Activated CD8-positive, alpha-beta memory T cell treated with anti-CD3 and anti-CD28 coated beads for 1 hour (primary cell): ENCODE measurements at places on chromosomes 12 and 14.

DNA sequence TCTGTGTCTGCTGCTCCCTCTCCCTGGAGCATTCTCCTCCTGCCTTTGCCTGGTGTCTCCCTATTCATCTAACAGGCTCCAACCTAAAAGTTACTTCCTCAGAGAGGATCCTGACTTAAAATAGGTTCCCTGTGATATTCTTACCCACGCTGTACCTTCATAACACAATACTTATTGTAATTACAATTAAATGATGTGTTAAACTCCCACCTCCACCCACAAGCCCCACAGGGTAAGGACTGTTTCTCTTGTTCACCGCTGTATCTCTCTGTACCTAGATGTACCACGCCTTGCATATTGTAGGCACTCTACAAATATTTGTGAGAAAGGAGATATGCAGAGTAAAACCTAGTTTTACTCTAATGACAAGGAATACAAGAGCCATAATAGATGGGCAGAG, 5.0 kb downstream of the HEBP1 start:
- no peak for DNase-seq

DNA sequence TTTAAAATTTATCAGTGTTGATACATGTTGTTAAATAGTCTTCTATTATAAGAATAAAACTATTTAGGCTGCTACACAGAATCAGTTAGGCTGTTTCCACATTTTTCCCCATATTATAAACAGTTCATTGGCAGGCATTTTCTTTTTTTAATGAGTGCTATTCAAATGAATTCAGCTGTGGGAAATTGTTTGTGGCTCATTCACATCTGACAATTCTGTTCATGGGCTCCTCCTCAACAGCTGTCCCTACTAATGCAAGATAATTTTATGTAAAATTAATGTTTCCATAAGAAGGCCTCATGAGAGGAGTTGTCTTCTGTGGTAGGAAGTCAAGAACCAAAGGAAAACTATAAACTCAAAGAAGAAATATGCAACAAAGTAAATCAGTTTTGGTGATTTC, 218.0 kb downstream of the PPFIA2 start:
- DNase-seq = no peak

DNA sequence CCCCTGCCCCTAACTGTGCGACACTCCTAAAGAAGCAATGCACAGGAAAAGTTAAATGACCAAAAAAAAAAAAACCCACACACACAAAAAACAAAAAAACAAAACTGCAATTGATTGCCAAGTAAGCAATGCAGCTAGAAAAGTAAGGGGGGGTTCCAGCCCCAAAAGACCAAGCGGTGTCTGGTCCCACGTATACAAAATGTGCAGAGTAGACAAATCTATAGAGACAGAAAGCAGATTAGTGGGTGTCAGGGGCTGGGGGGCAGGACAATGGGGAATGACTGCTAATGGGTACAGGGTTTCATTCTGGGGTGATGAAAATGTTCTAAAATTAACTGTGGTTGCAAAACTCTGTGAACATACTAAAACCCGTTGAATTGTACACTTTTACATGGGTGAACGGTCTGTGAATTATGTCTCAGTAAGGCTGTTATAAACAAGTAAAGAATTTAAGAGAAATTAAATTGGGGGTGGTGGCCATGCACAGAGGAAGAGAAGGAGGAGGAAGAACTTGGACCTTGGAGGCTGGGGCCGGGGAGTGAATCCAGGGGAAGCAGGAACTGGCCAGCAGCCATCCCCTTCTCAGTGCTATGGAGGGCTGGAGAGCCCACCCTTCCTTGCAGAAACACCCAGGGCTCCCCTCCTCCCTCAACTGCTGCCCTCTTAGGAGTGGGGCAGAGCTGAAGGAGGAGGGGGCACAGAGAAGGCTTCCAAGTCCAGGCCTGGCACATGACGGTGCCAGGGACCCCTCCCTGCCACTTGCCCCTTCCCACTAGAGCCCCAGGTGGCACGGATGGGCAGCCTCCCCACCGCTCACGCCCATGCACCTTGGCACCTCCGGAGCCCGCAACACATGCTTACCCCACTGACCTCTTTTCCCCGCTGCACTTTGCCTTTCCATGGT, 45.4 kb downstream of the KDM2B start:
- DNase-seq = no peak

DNA sequence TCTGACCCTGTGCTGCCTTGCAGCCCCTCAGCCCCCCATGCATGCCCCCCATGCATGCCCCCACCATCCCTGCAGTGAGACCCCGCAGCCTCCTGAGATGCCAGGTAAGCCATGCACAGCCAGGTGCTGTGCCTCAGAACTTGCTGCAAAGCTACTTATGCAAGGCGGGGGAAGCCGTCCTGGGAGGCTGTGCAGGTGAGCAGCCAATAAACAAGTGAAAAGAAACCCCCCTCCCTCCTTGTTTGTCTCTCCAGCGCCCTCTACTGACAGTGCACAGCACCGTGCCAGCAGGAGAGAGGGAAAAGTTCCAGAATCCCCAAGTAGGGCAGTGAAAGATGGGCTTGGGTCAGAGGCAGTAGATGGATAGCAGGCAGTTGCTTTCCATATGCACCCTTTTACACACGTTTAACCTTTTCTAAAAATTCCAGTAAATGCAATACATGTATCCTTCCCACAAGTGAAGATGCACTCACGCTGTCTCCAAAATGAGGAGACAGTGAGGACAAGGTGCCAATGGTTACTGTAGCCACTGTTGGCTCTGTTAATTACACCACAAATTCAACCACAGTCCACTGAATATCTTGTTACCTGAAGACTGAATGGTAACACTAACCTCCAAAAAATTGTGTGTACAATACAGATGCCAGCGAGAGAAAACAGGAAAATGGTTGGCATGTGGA, 18.0 kb downstream of the TNFAIP2 start:
- DNase-seq = no peak

DNA sequence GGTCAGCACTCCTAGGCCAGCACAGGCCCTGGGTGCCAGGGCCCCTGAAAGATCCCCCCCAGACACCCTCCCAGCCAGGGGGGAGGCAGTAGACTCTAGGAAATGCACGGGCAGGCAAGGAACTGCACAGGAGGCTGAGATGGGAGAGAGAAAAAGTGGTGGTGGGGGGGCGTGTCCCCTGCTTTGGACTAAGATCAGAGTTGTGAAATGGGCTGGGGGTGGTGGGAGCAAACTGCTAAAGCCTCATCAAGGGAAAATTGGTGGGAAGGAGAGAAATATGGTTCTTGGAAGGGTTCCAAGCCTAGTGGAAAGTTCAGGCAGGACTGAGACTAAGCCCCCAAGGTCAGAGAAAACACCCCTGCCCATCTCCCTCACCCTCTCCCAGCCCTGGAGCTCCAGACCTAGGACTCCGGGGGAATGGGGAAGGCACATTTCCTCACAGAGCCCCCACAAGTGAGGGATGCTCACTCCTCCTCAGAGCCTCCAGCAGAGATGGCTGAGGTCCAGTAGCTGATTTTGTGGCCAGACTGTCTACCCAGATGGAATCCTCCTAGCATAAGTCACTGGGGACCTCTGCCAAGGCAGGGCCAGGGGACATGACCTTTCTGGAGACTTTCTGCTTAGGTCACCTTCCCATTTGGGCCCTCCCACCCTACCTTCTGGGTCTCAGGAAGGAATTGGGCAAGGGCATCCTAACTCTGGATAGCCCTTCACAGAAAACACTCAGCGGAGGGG, 29.8 kb downstream of the FIGNL2 start:
- DNase-seq = no peak

GRCh38 chr12:122004633-122005071, 17.0 kb upstream of the BCL7A start:
- DNase-seq = no peak

DNA sequence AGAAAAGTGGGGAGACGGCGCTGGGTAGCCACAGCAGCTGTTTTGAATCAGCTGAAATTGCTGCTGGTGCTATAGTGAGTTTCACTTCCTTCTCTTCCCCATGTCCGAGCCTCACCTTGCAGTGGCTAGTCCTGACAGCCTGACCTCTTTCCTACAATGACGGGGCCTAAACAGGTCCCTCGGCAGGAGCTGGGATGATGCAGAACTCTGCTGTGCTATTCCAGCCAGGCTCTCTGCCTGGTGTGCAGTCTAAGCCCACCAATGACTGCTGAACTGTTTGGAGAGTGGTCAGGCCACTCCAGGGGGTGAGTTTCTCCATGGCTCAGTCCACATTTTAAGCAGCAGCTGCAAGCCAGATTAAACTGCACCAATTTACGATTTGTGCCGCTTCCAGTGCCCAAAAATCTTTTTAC, 207.3 kb downstream of the TTC7B start:
- no peak for DNase-seq

DNA sequence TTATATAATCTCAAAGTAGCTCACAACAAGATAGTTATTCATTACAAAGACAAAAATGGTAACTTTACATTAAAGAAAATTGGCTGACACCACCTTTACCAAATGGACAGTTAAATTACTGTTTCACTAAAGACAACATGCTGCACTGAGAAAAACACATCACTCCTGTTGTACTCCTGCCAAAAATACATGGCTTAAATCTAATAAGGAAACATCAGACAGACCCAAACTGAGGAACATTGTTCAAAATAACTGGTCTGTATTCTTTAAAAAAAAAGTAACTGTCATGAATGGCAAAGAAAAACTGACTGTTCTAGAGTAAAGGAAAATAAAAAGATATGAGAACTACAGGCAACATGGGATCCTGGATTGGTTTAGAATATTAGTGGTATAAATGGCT, 151.3 kb upstream of the DCN start:
- no peak for DNase-seq

- DNase-seq = no peak
These were observed 270.4 kb upstream of the RTL1 start for GRCh38 chr14:101173698-101174521.

DNA sequence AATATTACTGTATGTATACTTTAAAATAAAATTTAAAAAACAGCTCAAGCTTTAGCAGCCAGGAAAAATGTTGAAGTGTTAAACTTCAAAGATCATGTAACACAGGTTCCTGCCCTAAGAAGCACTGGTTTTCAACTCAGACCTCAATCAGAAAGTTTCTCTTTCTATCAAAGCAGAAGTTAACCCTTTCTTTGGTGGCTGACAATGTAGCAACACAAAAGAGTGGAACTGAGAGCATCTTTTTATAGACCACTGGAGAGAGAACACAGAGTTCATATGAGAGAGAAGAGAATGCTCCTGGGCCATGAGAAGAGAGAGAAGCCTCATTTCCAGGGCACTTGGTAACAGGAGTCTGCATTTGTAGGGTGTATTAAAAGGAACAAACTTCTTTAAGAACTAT, 42.2 kb upstream of the KTN1 start:
- no peak for DNase-seq

DNA sequence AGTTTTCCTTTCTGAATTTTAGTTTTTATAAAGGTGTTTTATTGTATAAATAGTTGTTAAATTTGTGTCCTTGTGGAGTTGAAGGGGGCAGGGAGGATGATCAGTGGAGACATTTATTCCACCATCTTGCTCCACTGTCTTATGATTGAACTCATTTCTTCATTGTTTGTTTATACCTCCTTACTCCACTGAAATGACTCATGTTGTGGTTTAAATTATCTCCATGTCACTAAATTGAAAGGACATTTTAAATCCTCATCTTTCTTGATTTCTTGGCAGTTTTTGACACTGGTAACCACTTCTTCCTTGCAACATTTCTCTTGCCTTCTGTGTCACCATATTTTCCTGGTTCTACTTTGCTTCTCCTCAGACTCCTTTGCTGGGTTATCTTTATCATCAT, 23.6 kb upstream of the FERMT2 start:
- no peak for DNase-seq
